ENCODE measurements at places on chromosomes 5 and 9.

DNA sequence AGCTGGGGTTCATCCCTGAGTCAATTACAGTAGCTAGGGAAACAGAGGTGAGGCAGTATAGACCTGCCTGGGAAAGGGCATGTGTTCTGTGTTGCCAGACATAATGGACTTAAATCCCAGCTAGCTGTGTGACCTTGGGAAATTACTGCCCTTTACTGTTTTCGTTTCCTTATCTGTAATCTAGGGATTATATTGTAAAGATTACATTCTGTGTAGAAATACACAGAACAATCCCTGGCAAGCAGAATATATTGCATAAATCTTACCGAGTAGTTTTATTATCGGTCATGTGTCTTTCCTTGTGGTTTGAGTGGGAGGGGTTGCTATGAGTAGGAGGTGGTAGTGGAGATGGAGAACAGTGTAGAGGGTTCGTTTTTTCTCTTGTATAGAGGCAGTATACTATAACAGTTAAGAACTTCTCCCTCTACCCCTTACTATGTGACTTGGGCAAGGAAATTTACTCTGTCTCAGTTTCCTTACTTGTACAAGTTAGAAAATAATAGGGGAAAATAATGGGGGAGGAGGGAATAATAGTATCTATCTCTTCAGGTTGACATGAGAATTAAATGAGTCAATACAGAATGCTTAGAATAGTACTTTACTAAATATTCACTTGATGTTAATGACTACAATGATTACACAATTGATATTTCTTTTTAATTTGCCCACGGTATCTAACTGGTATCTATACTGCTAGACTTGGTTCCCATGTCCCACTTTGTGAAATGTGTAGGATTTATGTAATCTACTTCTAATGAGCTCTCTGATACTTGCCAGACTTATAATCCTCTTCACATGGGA is 7.1 kb upstream of the DMXL1 start:
- no peak for DNase-seq

DNA sequence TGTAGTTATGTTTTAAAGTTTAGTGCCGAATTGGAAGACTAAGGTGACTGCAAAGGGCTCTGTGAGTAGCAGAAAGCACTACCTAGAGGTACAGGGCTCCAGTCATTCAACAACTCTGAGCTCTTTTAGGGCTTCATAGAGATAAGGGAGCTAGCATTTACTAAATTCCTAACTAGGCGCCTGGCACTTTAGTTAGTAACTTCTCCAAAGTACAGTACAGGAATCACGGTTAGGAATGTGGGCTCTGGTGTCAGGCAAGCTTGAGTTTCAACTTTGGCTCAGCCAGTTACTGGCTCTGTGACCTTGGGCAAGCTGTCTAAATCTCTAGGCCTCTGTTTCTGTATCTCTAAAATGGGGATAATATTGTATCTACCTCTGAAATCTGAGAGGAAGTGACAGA is 115.3 kb downstream of the SLIT3 start:
- DNase-seq, result no peak

- DNase-seq, result no peak
Measured at GRCh38 chr5:34498572-34498971, 157.6 kb upstream of the RAI14 start.

GRCh38 chr9:81814401-81814793 is 113.8 kb upstream of the SPATA31D4 start:
- DNase-seq, result no peak

DNA sequence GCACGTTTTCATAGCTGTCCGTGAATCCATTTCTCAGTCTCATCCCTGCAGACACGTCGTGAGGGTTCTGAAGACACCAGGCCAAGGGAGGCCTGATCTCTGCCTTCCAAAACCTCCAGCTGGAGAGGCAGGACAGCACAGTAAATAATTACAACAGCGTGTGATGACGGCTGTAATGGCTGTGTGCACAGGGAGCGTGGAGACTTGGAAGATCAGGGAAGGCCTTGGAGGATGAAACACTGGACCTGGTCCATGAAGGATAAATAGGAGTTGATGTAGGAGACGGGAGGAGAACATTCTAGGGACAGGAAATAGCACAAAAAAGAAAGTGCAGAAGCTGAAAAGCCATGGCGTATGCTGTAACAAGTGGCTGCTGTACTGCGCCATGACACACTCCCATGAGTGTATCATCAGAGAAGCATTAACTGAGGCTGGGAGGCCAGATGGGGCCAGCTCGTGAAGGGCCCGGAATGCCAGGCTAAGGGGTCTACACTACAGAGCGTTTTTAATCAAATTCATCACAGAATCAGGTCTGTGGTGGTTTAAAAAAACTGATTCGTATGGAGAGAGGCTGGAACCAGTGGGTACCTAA is 97.2 kb downstream of the CRB2 start:
- no peak for DNase-seq

DNA sequence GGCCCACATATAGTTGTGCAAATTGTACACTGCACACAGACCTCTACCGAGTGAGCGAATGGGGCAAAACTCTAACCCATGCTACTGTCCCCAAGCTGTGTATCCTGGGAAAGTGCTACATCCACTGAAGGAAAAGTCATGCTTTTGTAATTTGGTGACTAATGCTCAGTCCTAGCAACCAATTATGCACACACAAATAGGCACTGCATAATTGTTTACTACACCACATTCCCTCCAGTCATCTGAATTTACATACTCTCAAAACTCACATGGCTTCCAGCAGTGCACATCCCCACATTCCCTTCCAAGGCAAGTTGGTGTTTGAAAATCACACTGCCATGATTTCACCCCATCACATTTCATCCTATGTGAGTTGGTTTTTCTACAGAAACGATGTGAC is 125.9 kb upstream of the OSMR start:
- DNase-seq, result no peak

- DNase-seq, result no peak
Measured at GRCh38 chr5:106451998-106452397, 1218.7 kb downstream of the EFNA5 start.

GRCh38 chr5:68457285-68457684 is 241.7 kb downstream of the PIK3R1 start:
- no peak for DNase-seq

DNA sequence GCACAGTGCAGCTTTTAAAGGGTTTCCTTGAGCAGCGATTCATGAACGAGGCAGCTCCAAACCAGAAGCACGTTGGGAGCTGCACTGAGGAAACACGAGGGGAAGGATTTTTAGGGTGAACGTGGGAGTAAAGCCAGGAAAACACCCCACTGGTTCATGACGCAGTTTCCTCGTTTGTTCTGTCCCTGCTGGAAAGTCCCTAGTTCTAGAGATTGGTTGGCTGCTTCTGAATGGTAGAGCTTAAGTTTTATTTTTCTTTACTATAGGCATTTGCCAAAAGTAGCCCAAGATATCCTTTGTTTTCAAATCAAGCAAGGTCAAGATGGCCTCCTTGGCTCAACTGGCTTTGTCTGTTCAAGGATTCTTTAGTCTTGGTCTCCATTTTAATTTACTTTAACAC is 116.5 kb upstream of the CACNA1B start:
- DNase-seq, result no peak

- no peak for DNase-seq
Measured at GRCh38 chr5:3599226-3600105, 3.8 kb downstream of the IRX1 start.

- no peak for DNase-seq
Measured at GRCh38 chr5:133523013-133523658, 89.2 kb downstream of the FSTL4 start.
